ENCODE measurements at places on chromosomes 11 and 22. TPM values are rescaled to one million over a fixed set of nuclear protein-coding genes. Genes with fewer than 3 reads are reported as not detected.

RFPL1 gene
- total RNA-seq, result not detected

TSSK2 gene
- not detected for total RNA-seq

OR1S1 gene
- not detected for total RNA-seq

PGA5 gene
- not detected for total RNA-seq

PDGFB gene
- 9.6 TPM for total RNA-seq

PIK3IP1 gene
- 55.0 TPM for total RNA-seq

OR8D4 gene
- total RNA-seq, result not detected

C11orf65 gene
- 0.66 TPM for total RNA-seq

OR4S1 gene
- not detected for total RNA-seq

UNC93B1 gene
- total RNA-seq, result 25.0 TPM

RGL4 gene
- total RNA-seq, result not detected

TMEM191C gene
- 0.71 TPM for total RNA-seq

RASGRP2 gene
- 77.0 TPM for total RNA-seq

APLP2 gene
- 276 TPM for total RNA-seq

SLC22A9 gene
- not detected for total RNA-seq

DNA sequence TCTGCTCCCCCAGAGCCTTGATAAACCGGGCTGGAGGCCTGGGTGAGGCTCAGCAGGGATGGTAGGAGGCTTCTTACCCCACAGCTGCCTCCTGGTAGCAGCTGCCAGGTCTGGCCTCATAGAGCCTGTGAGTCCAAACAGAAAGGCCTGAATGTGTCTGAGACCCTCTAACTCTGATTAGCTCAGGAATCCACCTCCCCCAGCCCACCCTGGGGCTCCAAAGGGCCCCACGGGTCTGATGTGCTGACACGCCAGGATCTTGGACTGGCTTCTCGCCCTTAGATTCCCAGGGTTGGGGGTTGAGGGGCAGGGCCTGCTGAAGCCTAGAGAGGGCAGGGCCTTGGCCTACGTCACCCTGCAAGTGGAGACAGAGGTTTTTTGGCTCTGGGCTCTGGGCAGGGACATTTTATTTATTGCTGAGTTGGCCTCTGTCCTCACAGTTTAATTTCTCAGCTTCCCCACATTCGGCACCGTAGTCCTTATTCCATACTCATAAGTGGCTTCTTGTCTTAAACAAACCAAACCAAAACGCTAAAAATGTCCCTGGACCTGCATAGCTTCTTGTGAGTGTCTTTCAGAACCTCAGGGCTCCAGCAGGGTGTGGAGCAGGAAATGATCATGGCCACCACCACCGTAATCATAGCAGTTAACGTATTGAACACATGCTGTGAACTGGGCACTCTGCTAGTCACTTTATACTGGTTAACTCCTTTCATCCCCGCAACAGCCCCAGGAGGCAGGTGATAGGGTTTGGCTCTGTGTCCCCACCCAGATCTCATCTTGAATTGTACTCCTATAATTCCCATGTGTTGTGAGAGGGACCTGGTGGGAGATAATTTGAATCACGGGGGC lies 25.1 kb downstream of the KIAA1671 start:
- H3K36me3 ChIP-seq, result no peaks in the 10 kb centered on the region
- H3K27me3 ChIP-seq, result no peaks in the 10 kb centered on the region
- H3K4me3 ChIP-seq, result no peak overlapping the region
- peak; percentile 79 for DNase-seq

- H3K27ac ChIP-seq, result no peak overlapping the region
- DNase-seq, result no peak
- no peaks in the 10 kb centered on the region for H3K36me3 ChIP-seq
- no peaks in the 10 kb centered on the region for H3K27me3 ChIP-seq
These were observed 30.9 kb upstream of the CREB3L1 start for GRCh38 chr11:46246521-46246920.

- no peak overlapping the region for H3K27ac ChIP-seq
- no peaks in the 10 kb centered on the region for H3K27me3 ChIP-seq
- no peak overlapping the region for H3K4me3 ChIP-seq
- H3K4me1 ChIP-seq, result no peaks in the 10 kb centered on the region
- no peaks in the 10 kb centered on the region for H3K36me3 ChIP-seq
- no peak for DNase-seq
These were observed 1160.5 kb upstream of the CNTN5 start for GRCh38 chr11:97860237-97860636.

GRCh38 chr22:42947211-42947990 lies 67.5 kb downstream of the PACSIN2 start:
- no peaks in the 10 kb centered on the region for H3K27me3 ChIP-seq
- peak overlapping the region; percentile 20 for H3K27ac ChIP-seq
- no peaks in the 10 kb centered on the region for H3K36me3 ChIP-seq
- no peak for DNase-seq

GRCh38 chr11:3710485-3711259 lies 39.5 kb upstream of the CHRNA10 start:
- no peak overlapping the region for H3K27ac ChIP-seq
- no peak overlapping the region for H3K4me3 ChIP-seq
- H3K4me1 ChIP-seq, result no peaks in the 10 kb centered on the region

GRCh38 chr22:44186121-44186510 lies 5.4 kb downstream of the PARVG start:
- H3K27me3 ChIP-seq, result no peaks in the 10 kb centered on the region
- no peak overlapping the region for H3K4me3 ChIP-seq
- peak; percentile 27 for DNase-seq
- no peak overlapping the region for H3K27ac ChIP-seq
- no peaks in the 10 kb centered on the region for H3K36me3 ChIP-seq

DNA sequence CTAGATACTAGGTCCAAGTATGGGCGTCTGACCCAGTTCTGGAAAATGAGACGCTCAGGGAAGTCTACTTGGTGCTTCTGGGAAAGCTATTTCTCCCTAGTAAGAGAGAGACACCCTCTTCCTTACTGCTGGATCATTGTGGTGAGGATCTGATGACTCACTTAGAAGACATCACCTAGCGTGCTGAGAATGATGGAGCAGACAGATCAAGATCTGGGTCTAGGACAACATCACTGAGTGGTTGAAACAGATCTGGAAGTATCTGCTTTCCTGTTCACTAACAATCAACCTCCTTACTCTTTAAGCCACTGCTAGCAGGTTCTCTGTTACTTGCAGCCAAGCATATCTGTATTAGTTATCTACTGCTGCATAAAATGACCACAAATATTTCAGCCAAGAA lies 38.3 kb upstream of the HMGXB4 start:
- no peaks in the 10 kb centered on the region for H3K27me3 ChIP-seq
- no peaks in the 10 kb centered on the region for H3K4me1 ChIP-seq
- DNase-seq, result no peak
- no peak overlapping the region for H3K4me3 ChIP-seq

DNA sequence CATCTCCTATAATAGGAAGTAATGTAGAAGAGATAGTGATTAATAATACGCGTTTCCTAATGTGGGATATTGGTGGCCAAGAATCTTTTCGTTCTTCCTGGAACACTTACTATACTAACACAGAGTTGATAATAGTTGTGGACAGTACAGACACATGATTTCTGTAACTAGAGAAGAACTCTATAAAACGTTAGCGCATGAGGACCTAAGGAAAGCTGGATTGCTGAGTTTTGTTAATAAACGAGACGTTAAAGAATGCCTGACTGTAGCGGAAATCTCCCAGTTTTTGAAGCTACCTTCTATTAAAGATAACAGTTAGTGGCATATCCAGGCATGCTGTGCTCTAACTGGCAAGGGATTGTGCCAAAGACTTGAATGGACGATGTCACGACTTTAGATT lies 83.3 kb downstream of the GGT1 start:
- peaks cover 5% of the 10 kb centered on the region for H3K4me1 ChIP-seq
- H3K4me3 ChIP-seq, result no peak overlapping the region
- no peaks in the 10 kb centered on the region for H3K36me3 ChIP-seq
- H3K27ac ChIP-seq, result no peak overlapping the region
- DNase-seq, result no peak
- no peaks in the 10 kb centered on the region for H3K27me3 ChIP-seq

DNA sequence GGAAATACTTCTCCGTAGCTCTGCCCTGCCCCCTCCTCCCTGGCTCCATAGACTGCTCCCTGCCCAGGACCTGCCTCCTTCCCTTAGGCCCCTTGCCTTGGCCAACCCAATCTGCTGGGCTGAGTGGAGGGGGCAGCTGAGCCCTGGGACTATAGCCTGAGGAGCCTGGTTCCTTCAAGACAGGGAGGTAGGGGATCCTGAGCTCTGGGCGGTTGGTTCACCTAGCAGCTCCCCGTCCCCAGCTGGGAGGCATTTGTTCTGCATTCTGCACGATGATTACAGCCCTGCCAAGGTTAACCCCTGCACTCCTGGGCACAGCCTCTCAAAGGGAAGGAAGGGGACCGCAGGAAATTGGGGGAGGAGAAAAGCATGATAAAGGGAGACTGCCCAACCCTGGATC lies 3.6 kb upstream of the CDC42EP1 start:
- peaks cover 6% of the 10 kb centered on the region for H3K27me3 ChIP-seq
- H3K36me3 ChIP-seq, result no peaks in the 10 kb centered on the region
- H3K4me3 ChIP-seq, result no peak overlapping the region
- H3K4me1 ChIP-seq, result peaks cover 33% of the 10 kb centered on the region

DNA sequence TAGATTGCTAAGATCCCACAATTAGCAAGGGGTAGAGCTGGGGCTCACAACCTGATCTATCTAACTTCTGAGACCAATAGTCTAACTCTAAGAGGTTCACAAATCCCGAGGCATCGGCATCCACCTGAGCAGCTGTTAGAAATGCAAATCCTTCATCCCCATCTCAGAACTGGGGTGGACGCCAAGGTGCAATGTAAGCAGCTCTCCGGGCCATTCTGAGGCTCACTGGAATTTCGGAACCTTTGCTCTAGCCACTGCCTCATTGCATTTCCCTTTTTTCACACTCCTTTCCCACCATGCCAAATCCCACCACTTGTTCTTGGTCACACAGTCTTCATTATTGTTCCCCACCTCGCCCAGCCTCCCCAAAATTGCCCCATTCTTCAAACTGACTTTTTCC lies 29.8 kb downstream of the MAML2 start:
- no peaks in the 10 kb centered on the region for H3K27me3 ChIP-seq
- no peak overlapping the region for H3K4me3 ChIP-seq
- H3K36me3 ChIP-seq, result no peaks in the 10 kb centered on the region
- H3K4me1 ChIP-seq, result peaks cover 64% of the 10 kb centered on the region

- H3K4me3 ChIP-seq, result no peak overlapping the region
- no peaks in the 10 kb centered on the region for H3K27me3 ChIP-seq
- DNase-seq, result no peak
- H3K27ac ChIP-seq, result no peak overlapping the region
- no peaks in the 10 kb centered on the region for H3K4me1 ChIP-seq
- H3K36me3 ChIP-seq, result no peaks in the 10 kb centered on the region
These were observed 41.0 kb downstream of the C11orf71 start for GRCh38 chr11:114359342-114359741.

- H3K36me3 ChIP-seq, result no peaks in the 10 kb centered on the region
- no peak overlapping the region for H3K4me3 ChIP-seq
- no peak overlapping the region for H3K27ac ChIP-seq
- no peak for DNase-seq
- H3K4me1 ChIP-seq, result no peaks in the 10 kb centered on the region
- no peaks in the 10 kb centered on the region for H3K27me3 ChIP-seq
These were observed 1425.1 kb downstream of the BRD1 start for GRCh38 chr22:48402591-48403031.

DNA sequence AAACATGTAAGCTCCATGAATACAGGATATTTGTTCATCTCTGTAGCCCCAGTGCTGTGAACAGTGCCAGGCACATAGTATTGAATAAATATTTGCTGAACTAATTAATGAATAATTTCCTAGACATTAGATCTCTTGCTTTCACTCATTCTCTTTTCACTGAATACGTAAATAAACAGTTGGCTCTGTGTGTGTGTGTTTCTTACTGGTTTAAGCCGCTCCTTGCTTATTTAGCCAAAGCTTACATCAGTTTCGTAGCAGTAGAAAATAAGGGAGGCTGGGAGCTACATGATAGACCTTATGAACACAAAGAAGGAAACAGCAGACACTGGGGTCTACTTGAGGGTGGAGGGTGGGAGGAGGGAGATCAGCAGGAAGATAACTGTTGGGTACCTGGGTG lies 17.2 kb downstream of the KREMEN1 start:
- no peak overlapping the region for H3K27ac ChIP-seq
- no peaks in the 10 kb centered on the region for H3K36me3 ChIP-seq
- peaks cover 14% of the 10 kb centered on the region for H3K4me1 ChIP-seq
- no peak for DNase-seq
- H3K27me3 ChIP-seq, result no peaks in the 10 kb centered on the region

- H3K27ac ChIP-seq, result no peak overlapping the region
- no peak overlapping the region for H3K4me3 ChIP-seq
- H3K36me3 ChIP-seq, result no peaks in the 10 kb centered on the region
- DNase-seq, result no peak
- no peaks in the 10 kb centered on the region for H3K27me3 ChIP-seq
These were observed 9.5 kb downstream of the RBMXL2 start for GRCh38 chr11:7098235-7098832.

GRCh38 chr11:34308049-34308912 lies 49.5 kb downstream of the ABTB2 start:
- H3K4me3 ChIP-seq, result no peak overlapping the region
- H3K27me3 ChIP-seq, result no peaks in the 10 kb centered on the region
- H3K36me3 ChIP-seq, result no peaks in the 10 kb centered on the region

- H3K4me1 ChIP-seq, result no peaks in the 10 kb centered on the region
- no peak overlapping the region for H3K4me3 ChIP-seq
- H3K27ac ChIP-seq, result no peak overlapping the region
- no peaks in the 10 kb centered on the region for H3K36me3 ChIP-seq
These were observed 8.7 kb downstream of the KDM4F start for GRCh38 chr11:95057959-95058358.

GRCh38 chr11:112961146-112961668 lies at the start of gene NCAM1:
NCAM1 (plus strand) TSS chr11:112961420.
- H3K4me3 ChIP-seq, result peak within 1 kb of the TSS; percentile 73
- H3K36me3 ChIP-seq, result no peaks in the 10 kb centered on the region
- peak; percentile 87 for DNase-seq
- H3K4me1 ChIP-seq, result peaks cover 20% of the 10 kb centered on the region

DNA sequence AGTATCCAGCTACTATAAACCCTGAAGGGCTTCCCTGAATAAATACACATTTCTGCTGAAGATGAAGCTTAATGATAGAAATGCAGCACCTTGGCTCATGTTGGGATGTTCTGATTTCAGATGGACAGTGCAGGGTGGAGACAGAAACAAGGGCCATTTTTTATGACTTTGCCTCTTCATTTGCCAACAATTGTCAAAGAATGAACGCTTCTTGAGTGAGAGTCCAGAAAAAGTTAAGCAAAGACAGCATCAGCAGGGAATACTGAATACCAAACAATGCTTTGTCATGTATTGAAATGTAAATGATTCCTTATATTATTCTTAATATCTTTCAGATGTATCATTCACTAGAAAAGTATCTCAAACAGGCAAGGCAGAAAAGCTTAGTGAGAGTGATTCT lies 84.9 kb downstream of the TRPC6 start:
- no peak overlapping the region for H3K4me3 ChIP-seq
- H3K36me3 ChIP-seq, result no peaks in the 10 kb centered on the region
- no peak for DNase-seq
- H3K4me1 ChIP-seq, result no peaks in the 10 kb centered on the region
